ENCODE measurements at places on chromosomes 11 and 22.

DNA sequence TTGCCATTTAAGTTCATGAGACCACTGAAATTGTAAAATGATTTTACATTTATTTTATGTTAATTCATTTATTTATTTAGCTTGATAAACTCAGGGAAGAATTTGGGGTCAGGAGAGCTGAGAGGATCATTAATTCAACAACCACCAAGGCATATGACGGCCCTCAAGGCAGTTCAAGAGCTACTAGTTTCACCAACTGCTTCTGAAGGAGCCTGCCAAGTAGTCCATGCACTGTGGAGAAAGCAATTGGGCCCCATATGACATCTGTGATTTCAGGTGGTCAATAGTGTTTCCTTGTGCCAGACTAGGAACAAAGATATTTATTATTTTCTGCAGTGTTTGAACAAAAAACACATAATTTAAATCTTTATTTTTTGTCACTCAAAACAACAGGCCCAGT, 236.4 kb downstream of the CASP12 start:
- DNase-seq, result no peak

DNA sequence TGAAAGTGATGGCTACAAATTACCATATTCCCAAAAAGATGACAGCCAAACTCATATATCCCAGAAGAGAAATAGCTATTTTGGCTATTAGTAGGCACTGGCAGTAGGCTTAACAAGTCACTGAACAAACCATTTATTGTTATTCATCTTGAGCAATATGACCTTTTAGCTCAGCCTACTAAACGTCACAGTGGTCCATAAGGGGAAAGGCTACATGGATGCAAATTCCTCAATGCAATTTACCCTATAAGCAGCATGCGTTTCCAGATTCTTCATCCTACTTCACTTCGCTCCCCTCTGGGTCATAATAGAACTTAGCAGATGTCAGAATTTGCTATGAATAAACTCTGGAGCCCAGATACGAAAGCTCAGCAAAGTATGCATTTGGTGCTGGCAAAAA, 114.0 kb downstream of the SIK3 start:
- DNase-seq, result no peak

- DNase-seq, result peak; percentile 47
Measured at GRCh38 chr11:35148163-35148837, 9.3 kb downstream of the CD44 start.

- DNase-seq, result peak; percentile 66
Measured at GRCh38 chr22:37740455-37741311, 43.8 kb downstream of the TRIOBP start.

DNA sequence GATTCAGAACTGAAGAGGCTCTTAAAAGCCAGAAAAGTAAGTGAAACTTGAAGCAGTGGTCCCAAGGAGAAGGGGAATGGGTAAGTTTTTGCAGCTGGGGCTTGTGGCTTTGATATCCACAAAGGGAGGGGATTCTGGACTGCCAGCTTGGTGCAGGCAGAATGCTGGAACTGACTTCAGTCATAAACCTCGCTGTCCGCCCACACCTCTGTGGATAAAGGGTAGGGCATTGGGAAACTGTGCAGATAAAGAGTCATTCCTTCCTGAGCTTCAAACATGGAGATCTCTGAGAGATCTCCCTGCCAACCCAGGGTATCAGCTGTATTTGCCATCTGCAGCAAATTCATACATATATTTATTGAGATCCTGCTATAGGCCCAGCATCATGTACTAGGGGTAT, 124.3 kb upstream of the OR9Q1 start:
- no peak for DNase-seq

- peak; percentile 87 for DNase-seq
Measured at GRCh38 chr11:518463-519202, 11.6 kb upstream of the RNH1 start.

GRCh38 chr22:40009292-40009774, 14.6 kb downstream of the FAM83F start:
- DNase-seq, result no peak
